Mesangial cell (primary cell): ENCODE measurements at places on chromosomes 7 and 10. TPM values are rescaled to one million over a fixed set of nuclear protein-coding genes. Genes with fewer than 3 reads are reported as not detected.

Gene RBM33
- total RNA-seq: 14.0 and 20.9 TPM in 2 replicates

Gene CACNA2D1
- total RNA-seq: 3.9 and 8.8 TPM in 2 replicates

Gene CUZD1
- total RNA-seq: 0.16 and 0.51 TPM in 2 replicates

Gene LGI1
- total RNA-seq: not detected in 2 replicates

Gene FBXO24
- 0.33 and 0.89 TPM in 2 replicates for total RNA-seq

Gene HOXA2
- total RNA-seq: 2.4 and 2.7 TPM in 2 replicates

Gene SLC18A3
- total RNA-seq: under 0.01 and 0.13 TPM in 2 replicates

Gene VIPR2
- not detected in 2 replicates for total RNA-seq

Gene UFSP1
- 5.4 and 11.4 TPM in 2 replicates for total RNA-seq

Gene PRR15
- total RNA-seq: 4.1 and 11.7 TPM in 2 replicates

Gene CYP3A5
- total RNA-seq: 0.16 and 3.4 TPM in 2 replicates

Gene POLR2J2
- total RNA-seq: 0.33 and 2.7 TPM in 2 replicates

Gene FRMD4A
- total RNA-seq: 24.0 and 41.1 TPM in 2 replicates

Gene CLCN1
- total RNA-seq: not detected in 2 replicates

Gene CFAP58
- under 0.01 and 0.16 TPM in 2 replicates for total RNA-seq

Gene NUTM2A
- 0.49 and 0.76 TPM in 2 replicates for total RNA-seq

Gene KCND2
- 0.38 TPM in 1 of 2 replicates, not detected in the other for total RNA-seq

Gene FBXW4
- 16.5 and 32.1 TPM in 2 replicates for total RNA-seq

Gene ADCYAP1R1
- not detected in 2 replicates for total RNA-seq

Gene GHRHR
- not detected in 2 replicates for total RNA-seq

Gene ADGRA1
- not detected in 2 replicates for total RNA-seq

Gene SPDYE6
- total RNA-seq: not detected in 2 replicates

Gene ADAM8
- total RNA-seq: 0.81 and 1.9 TPM in 2 replicates

Gene PFKFB3
- total RNA-seq: 18.4 and 29.2 TPM in 2 replicates

Gene FAM24A
- not detected in 2 replicates for total RNA-seq

Gene CHAT
- total RNA-seq: not detected in 2 replicates

Gene MPP7
- 1.4 and 2.8 TPM in 2 replicates for total RNA-seq

Gene WASHC2A
- total RNA-seq: 17.4 and 24.2 TPM in 2 replicates

Gene VSTM4
- 1.1 and 1.6 TPM in 2 replicates for total RNA-seq

Gene SLC39A12
- total RNA-seq: not detected in 2 replicates

Gene CASD1
- 6.4 and 8.6 TPM in 2 replicates for total RNA-seq

Gene COL28A1
- 0.16 and 0.38 TPM in 2 replicates for total RNA-seq

Gene MLXIPL
- total RNA-seq: 0.25 TPM in 1 of 2 replicates, not detected in the other

Gene SPAM1
- total RNA-seq: not detected in 2 replicates

Gene C7orf33
- not detected in 2 replicates for total RNA-seq

Gene HECW1
- under 0.01 and 0.38 TPM in 2 replicates for total RNA-seq

Gene AGAP6
- total RNA-seq: 2.8 and 6.7 TPM in 2 replicates

Gene FXYD4
- total RNA-seq: not detected in 2 replicates

Gene ZNF438
- 2.0 and 2.1 TPM in 2 replicates for total RNA-seq

Gene CDCA7L
- total RNA-seq: 28.1 and 40.6 TPM in 2 replicates

Gene GNGT1
- total RNA-seq: not detected in 2 replicates

Gene FAM25C
- not detected in 2 replicates for total RNA-seq

Gene NME8
- not detected in 2 replicates for total RNA-seq

Gene DNAJC12
- 0.89 and 1.3 TPM in 2 replicates for total RNA-seq

Gene INHBA
- 22.3 and 34.5 TPM in 2 replicates for total RNA-seq

Gene UNCX
- total RNA-seq: not detected in 2 replicates

Gene ENO4
- total RNA-seq: 0.33 and 2.3 TPM in 2 replicates

Gene CROT
- total RNA-seq: 2.0 and 4.4 TPM in 2 replicates

Gene EXOSC1
- 35.7 and 47.3 TPM in 2 replicates for total RNA-seq

Gene AUTS2
- 8.6 and 12.3 TPM in 2 replicates for total RNA-seq

Gene SLC29A4
- 4.2 and 22.9 TPM in 2 replicates for total RNA-seq

Gene C10orf67
- total RNA-seq: under 0.01 and 0.38 TPM in 2 replicates

Gene OPN1SW
- not detected in 2 replicates for total RNA-seq
